ENCODE measurements at places on chromosomes 1 and 21.
A peak's percentile ranks its signal among the peaks of the same experiment; 100 is the strongest.

DNA sequence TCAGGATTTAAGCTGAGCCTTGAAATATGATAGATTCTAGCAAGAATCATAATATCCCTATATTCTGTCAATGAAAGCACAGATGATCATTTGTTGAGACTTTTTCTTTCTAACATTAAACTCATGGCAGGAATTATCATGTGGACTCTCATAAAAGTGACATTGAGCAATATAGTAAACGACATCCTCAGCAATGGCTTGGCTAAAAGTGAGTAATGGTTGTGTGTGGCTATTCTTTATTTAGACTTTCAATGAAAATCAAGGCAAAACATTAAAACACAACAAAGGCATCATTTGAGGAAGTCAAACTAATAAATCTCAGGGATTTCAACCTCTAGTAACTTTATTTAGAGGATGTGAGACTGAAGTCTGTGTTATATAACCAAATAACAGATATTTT, 257.8 kb upstream of the ADGRL4 start:
- no peak for DNase-seq

- no peak for DNase-seq
Observed at GRCh38 chr1:188249811-188250210, 1421.1 kb downstream of the PLA2G4A start.

DNA sequence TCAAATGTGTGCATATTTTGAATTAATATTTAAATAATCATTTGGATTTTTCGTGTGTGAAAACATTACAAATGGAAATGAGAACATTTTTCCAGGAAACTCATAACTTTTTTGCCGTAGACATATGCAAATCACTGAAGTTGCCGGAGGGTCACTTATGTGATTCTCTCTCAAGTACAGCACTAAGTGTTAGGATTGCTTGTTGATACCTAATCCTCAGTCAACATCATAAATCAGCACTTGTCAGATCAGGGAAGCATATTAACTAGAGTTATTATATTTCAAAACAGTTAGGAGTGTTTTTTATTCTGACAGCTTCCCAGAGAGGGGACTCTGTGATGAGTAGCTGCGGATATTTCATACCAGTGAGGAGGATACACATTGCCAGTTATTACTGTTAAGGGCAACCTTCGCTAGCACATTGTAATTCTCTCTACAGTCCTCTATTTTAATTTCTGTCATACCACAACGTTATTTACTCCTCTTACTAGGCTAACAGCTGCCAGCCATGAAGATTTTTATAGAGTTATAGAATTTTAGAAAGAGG, 41.5 kb downstream of the NCAM2 start:
- no peak for DNase-seq

DNA sequence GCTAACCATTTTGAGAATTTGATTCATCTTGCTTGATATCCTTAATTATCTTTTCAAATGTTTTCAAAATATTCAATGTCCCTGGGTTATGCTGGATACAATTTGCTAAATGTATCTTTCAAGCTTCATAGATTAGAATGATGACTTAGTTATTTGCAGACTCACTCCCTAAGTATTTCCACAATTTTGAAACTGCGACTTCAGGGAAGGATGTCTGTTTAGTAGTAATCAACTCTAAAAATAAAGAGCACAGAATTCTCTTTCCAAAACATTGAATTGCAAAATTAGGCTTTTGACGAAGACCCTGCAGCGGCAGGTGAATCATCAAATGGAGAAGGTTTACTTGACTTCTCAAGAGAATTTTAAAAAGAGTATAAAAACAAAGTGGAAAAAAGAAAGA, 14.2 kb downstream of the RGS1 start:
- DNase-seq = no peak

DNA sequence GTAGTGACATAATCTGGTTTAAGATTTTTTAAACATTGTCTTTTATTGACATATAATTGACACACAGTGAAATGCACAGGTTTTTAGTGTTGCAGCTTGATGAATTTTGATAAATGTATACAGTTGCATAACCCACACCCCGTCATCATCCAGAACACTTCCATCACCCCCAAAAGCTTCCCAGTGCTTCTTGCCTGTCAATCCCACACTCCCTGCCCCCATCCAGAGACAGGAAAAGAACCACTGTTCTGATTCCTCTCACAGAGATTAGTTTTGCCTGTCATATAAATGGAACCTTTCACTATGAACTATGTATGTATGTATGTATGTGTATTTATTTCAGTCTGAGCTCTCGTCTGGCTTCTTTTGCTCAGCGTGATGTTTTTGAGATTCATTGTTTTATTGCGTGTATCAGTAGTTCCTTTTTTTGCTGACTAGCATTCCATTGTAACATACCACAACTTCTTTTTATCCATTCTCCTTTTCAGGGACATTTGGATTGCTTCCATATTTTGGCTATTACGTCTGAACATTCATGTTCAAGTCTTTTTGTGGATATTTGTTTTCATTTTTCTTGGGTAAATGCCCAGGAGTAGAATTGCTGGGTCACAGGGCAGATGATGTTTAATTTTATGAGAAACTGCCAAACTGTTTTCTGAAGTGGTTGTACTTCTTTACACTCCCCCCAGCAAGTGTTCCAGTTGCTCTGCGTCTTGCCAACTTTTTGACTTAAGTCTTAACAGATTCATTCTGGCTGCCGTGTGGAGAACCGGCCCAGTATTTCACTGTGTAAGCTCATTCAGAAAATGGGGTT, 8.7 kb downstream of the UBIAD1 start:
- no peak for DNase-seq

GRCh38 chr1:152111515-152111968, 3.7 kb downstream of the TCHH start:
- peak; percentile 82 for DNase-seq

GRCh38 chr1:78840453-78841271, 165.9 kb downstream of the ADGRL4 start:
- no peak for DNase-seq

DNA sequence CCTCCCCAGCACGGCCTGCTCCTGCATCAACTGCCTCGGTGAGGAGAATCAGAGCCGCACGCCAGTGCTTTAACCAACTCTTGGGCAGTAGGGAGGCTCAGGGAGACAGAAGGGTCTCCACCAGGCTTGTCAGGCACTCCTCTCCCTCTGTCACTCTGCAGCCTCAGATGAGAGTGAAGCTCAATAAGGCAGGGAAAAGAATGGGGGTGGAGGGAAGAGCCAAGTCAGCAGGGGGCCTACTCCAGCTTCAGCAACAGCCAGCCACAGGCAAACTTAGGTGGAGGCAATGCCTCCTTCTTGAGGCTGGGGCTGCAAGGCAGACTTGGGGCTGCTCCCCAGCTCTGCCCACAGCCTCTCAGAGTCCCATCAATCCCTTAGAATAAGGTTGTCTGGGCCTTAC, 51.8 kb upstream of the A3GALT2 start:
- peak; percentile 62 for DNase-seq

DNA sequence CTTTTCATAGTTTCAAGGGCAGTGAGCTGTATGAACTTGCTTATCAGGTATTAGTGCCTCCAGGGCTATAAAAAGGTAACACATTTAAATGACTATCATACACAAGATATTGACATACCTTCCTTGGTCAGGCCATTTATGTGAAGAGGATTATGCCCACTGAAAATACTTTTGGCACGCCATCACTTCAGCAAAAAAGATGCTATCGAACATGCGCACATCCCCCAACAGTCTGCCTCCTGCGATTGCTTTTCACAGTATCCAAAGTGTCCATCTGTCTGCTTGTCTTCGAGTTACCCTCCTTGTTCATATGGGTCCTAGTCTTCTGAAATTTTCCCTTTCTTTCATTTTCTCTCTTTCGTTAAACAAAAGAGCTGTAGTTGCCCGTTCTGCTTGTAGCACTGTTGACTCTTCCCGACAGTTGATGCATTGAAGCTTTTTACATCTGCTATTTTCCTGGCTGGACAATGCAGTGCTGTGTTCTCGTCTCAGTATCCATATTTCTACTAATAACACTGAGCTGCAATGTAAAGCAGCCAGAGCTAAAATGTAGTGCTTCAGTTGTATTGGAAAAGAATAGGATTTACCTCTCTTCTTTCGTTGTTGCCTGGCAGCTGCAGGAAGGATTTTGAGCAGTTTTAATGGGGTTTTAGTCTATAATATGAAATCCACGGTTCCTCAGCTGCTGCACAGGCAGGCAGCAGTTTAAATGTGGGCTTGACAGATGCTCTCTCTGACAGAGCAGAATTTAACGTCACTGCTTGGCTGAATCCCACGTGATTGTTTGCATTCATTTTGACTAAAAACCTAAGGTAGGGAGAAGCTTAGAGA, at the start of gene B3GALT2:
Gene B3GALT2, minus strand, starts transcription at position 713 of the 831 bp plus-strand sequence. CDS start 5,051 bp downstream, outside the sequence.
- peak; percentile 63 for DNase-seq

Data from Karpas-422 (cell line).